NCI-H2029 treated with DMSO at 0.1 percent for 48 hours (cell line): ENCODE measurements at places on chromosomes 13 and 19.

DNA sequence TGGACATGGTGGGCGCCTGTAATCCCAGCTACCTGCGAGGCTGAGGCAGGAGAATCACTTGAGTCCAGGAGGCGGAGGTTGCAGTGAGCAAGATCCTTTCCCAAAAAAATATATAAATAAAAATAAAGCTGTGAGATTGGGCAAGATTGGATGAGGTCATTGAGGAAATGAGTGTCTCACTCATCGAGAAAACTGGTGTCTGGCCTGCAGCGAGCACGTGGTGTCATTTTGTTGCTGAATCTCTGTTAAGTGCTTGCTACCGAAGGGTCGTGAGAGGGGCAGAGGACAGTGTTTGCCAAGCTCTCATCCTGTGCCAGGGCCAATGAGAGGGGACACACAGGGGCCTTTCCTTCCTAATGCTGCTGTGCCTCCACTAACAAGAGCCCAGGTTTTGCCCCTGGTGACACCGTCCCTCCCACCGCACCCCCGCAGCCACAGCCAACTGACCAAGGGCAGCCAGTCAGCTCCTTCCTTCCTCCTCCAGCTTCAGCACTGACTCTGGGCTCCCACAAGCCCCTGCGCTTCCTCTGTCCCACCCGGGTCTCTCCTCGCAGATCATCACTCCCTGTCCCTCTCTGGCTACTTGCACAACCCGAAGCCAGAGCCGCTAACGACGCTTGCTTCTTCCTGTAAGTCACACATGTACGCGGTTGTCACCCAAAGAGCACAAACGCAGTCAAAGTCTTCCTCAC lies 3.2 kb downstream of the POLD1 start:
- DNase-seq, result no peak

GRCh38 chr13:73040484-73040883 lies 18.3 kb upstream of the KLF5 start:
- DNase-seq, result no peak

DNA sequence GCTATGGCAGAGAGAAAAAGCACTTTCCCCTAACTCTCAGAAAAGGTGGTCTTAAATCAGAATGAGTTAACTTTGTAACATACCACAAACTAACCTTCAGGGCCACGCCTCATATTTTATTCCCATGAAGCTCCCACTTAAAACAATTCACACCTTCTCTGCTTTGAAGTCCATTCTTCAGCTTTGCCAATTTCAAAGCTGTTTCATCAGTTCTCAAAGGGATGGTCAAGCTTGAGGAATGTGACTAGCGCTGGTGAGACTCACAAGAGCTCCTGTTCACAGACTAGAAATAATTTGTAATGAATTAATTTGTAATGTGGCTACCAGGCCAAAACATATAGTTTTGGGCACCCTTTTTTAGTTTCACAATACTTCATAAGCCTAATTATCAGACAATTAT lies 68.2 kb downstream of the STK24 start:
- no peak for DNase-seq

GRCh38 chr13:29411481-29411880 lies 184.0 kb downstream of the SLC7A1 start:
- DNase-seq, result no peak

- peak; percentile 58 for DNase-seq
Measured at GRCh38 chr13:98484289-98485219, 92.4 kb downstream of the STK24 start.

DNA sequence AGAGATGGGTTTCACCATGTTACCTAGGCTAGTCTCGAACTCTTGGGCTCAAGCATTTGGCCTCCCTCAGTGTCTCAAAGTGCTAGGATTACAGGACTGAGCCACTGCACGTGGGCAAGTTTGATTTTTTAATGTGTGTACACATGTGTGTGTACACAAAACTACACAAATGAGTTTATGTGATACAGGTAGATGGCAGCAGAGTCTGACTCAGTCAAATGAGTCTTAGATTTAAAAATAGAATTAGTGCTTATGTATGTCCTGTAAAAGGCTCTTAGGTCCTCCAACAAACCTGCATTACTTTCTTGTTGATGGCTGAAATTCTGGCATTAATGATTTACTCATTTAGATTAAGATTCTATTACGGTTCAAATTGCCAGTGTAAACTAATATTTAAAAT lies 293.7 kb downstream of the PCDH17 start:
- no peak for DNase-seq

DNA sequence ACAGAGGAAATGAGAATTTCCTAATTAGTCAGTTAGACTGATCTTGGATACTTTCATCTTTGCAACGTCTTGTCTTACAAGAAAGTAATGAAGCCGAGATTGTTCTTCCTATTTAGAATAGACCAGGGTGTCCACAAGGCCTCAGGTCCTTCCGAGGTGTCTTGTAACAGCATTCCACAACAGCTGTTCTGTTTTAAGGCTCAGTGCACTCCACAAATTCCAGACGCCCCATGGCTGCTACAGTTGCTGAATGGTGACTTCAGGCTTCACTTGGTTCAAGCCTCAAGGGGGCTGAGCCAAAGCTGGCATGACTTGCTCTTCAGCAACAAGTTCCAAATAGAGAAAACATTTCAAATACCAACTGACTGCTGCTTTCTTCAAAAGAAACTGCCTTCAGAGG lies 143.4 kb downstream of the SHISA2 start:
- no peak for DNase-seq

DNA sequence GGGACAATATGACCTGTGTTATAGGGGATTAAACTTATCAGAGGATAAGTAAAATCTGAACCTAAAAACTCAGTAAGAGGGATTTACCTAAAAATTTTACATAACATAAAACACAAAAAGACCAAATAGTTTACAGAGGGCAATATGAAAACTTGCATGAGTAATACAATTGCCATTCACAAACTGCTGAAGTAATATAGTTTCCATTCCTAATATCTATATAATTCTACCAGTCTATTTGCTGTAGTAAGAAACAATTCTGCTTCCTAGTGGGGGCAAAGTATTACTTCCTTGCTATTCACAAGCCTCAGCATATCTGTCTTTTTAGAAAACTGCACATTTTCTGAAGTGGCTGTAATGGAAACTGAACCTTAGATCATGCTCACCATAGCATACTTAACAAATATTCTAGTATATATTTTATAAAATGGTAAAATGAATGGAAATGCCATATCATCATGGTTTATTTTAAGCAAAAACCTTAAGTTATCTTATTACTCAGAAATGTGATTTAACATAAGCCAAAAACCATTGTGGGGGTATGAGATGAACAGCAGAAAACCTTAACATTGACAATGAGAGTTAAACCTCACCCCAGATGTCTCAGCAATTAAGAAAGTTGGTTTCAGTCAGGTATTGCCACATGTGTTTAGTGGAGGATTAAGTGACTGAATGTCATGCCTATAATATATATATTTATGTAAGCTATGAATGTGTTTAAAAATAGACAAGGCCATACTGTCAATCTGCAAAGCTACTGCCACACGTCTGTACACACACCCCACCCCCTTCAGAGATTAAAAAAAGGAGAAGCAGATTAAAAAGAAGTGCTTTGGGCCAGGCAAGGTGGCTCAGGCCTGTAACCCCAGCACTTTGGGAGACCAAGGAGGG lies 136.8 kb downstream of the MIPEP start:
- DNase-seq, result no peak

GRCh38 chr13:79709471-79709870 lies 228.5 kb downstream of the NDFIP2 start:
- DNase-seq, result no peak

DNA sequence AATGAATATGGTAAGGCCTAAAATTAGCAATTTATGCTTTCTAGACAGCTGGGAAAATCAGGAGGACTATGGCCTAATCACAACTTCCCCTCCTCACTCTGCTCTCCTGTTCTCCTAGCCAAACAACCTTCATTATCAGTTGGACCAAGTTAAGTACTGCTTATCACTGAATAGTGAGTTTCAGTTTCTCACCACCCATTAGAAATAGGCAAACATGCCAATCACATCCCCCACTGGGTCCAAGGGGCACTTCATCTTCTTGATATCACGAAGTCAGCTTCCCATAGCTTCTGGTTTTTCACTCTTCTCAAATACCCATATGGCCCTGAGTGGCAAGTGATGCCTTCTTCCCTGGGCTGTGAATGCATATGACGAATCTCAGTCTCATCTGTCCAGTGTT lies 689.6 kb downstream of the SLITRK5 start:
- no peak for DNase-seq

- no peak for DNase-seq
Measured at GRCh38 chr19:50067575-50067974, 41.8 kb downstream of the ZNF473 start.

GRCh38 chr13:28489524-28489931 lies 5.4 kb downstream of the FLT1 start:
- DNase-seq, result no peak

DNA sequence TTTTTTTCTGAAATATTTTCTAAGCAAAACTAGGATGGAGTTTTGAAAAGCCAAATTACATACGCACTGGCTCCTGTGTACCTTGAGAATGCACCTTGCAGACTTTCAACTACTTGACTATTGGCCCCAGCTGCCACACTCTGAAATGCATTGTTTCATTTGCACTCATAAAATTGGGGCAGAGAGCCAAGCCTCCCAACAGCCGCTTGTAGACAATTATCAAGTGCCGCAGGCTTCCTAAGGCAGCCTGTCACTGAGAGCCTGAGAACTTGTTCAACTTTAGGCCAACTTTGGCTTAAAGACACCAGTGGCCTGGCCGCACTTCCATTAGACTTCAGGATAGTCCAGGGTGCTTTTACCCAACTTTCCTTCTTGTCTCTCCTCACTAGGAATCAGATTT lies 115.7 kb upstream of the STARD13 start:
- DNase-seq, result no peak

- no peak for DNase-seq
Measured at GRCh38 chr19:955803-956765, 28.1 kb upstream of the WDR18 start.

DNA sequence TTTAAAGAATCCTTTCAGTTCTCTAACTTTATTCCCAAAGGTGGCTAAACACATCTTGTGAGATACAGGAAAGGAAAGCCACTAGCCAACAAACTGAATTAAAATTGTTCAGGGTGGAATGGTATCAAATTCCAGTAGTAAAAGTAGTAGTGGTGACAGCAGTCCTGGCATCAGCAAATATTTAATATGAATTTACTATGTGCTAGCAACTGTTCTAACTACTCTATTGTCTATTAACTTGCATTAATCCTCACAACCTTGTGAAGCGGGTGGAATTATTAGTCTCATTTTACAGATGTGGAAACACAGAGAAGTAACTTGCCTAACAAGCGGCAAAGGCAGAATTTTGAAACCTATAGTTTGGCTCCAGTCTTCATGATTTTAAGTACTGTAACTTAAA lies 130.1 kb downstream of the KLF12 start:
- no peak for DNase-seq

DNA sequence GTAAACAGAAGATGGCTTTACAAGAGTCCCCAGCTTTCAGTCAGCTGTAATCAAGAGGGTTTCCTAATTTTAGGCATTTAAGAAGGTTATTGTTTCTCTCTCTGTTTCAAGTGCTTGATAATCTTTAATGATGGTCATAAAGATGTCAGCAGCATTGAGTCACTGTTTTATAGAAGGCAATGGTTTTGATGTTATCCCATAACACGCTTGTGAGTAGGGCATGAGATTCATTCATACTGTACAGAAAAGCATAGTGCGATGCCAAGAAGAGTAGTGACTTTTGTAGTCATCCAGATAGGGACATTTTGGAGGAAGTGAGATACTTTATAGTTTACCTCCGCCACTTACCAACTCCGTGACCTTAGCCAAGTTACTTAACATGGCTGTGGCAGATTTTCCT lies 364.2 kb upstream of the SLC10A2 start:
- no peak for DNase-seq

GRCh38 chr13:36528105-36528504 lies 95.8 kb downstream of the CCNA1 start:
- no peak for DNase-seq

- DNase-seq, result no peak
Measured at GRCh38 chr19:7846155-7846646, 16.2 kb downstream of the EVI5L start.

GRCh38 chr13:91162180-91162579 lies 185.3 kb upstream of the MIR17HG start:
- DNase-seq, result no peak

DNA sequence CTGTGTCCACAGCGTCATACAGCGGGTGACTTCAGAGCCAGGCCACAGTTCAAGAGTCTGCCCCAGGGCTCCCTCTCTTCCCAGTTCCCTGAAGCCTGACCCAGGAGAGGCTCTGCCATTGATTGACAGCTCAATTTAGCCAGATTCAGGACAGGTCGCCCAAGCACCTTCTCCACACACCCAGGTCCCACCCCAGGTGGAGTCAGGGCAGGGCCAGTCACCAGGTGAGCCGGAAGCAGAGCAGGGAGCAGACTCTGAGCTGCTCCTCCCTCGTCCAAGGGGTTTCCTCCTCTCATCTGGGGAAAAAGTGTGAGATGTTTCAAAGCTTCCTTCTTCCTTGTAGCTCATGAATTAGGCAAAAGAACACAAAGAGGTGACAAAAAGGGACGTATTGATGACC lies 5.6 kb downstream of the CEACAM7 start:
- DNase-seq, result no peak

GRCh38 chr13:77448689-77449088 lies 86.8 kb upstream of the SCEL start:
- no peak for DNase-seq

GRCh38 chr19:16201011-16201391 lies 3.3 kb downstream of the AP1M1 start:
- DNase-seq, result no peak

DNA sequence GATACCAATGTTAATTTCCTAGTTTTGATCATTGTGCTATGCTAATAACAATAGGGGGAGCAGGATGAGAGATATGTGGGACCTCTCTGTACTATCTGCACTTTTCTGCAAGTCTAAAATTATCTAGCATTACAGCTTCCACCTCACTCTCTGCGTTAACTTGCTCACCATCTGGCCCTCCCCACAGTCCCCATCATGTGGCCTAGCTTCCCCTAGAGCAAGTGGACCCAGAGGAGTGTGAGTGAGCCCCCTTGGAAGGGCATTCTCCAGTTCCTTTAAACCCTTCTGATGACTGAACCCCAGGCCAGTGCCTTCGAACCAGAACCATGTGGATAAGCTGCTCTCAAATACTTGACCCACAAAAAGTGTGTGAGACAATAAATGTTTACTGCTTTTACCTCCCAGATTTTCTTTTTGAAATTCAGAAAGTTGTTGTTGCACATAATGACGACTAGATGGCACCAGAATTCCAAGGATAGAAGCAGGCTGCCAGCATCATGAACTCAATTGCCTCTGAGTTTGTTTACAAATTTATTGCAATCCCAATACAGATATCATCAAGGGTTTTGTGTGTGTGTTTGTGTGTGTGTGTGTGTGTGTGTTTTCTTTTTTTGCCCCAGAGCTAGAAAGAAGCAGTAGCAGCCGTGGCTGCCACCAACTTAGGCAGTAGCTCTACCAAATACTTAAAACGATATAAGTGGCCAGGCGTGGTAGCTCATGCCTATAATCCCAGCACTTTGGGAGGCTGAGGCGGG lies 49.0 kb upstream of the ZNF780A start:
- peak; percentile 47 for DNase-seq

DNA sequence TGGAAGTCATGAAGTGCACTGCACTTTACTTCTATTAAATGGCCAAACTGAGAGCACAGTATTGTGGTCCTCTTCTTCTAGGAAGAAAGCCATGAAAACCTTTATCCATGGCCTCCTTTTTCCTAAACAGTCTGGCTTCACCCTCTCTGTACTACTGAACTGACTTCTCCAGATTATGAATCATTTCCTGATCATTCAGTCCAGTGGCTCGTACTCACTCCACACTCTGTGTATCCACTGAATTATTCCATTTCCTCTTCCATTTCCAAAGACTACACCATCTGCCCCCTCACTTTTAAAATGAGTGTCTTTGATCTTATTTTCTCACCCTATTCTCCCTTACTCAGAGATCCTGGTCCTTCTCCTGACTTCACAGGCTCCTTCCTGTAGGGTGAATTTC lies 29.7 kb upstream of the FREM2 start:
- DNase-seq, result no peak
